ENCODE measurements at places on chromosomes 1 and 21.
A peak's percentile ranks its signal among the peaks of the same experiment; 100 is the strongest.

DNA sequence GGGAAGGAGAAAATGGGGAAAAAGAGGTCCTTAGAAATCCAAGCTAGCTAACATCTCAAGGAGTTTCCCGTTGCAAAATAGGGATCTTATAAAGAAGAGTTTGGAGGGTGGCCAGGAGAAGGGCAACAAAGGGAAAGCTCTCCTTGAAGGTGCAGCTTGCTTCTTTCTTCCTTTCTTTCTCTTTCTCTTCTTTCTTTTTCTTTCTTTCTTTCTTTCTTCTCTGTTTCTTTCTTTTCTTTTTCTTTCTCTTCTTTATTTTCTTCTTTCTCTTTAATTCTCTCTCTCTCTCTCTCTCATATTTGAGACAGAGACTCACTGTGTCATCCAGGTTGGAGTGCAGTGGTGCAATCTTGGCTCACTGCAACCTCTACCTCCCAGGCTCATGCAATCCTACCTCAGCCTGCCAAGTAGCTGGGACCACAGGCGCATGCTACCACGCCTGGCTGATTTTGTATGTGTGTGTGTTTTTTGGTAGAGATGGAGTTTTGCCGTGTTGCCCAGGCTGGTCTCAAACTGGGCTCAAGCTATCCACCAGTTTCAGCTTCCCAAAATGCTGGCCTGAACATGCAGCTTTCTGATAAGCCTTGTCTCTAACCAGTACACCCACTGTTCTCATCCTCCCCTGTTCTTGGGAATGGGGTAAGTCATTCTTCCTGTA is 44.4 kb downstream of the RNF11 start:
- no peak for ATAC-seq

- no peak for ATAC-seq
These were observed 158.4 kb downstream of the ACTL8 start for GRCh38 chr1:17913326-17914115.

GRCh38 chr1:113947388-113948107 is 18.4 kb downstream of the HIPK1 start:
- ATAC-seq: peak; percentile 25

DNA sequence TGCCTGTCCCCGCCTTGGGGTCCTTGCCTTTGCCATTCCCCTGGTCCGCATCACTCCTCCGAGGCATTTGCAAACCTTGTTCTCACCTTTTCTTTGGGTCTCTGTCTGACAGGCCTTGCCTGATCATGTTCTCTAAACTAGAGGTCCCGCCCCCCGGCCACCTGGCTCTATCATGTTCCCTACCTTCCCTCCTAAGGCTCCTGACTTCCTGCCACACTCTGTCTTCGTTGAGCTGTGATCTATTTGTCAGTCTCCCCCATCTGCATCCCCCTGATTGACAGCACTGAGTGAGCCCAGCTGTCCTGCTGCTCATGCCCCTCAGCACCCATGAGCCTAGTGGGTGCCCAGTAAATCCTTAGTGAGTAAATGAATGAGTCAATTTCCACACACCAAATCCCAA is 22.8 kb downstream of the ERG start:
- no peak for ATAC-seq

DNA sequence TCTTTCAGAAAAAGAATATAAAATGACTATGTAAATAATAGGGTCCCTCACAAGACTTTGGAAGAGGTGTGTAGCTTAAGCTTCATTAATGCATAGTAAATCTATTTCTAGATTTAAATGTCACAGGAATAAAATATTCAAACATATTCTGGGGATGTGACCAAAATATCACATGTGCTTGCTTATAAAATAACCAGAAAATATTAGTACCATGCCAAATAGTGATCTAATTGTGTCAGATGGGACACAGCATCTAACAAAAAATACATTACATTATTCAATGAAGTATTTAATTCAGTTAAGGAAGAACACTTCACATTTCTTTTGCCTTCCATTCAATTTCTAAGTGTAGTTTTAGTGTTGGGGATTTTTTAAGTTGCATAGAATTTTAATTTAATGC is 179.5 kb downstream of the LRRC40 start:
- no peak for ATAC-seq

DNA sequence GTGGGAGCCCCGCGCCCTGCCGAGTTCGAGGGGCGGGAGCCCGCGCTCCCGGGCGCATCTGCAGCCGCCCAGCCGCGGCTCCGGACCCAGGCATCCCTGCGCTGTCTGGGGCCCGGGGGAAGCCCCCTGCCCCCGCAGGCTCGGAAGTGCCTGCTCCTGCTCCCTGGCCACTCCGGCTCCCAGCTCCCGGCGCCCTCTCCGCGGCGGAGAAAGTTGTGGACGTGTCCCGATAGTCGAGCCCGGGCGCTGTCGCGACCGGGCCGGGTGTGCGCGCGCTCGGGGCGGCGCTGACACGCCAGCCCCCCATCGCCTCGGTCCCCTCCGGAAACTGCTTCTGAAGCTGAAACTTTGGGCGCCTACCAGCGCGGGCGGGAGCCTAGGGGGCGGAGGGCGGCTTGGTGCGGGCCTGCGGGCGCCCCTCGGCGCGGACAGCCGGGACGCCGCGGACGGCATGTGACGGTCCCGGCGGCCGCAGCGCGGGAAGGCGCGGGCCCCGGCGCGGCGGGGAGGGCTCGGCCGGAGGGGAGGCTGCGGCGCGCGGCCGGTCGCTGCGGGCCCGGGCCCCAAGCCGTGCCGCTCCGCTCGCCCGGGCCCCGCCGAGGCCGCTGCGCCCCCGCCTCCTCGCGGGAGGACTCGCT is 515 bp downstream of the MAN1C1 start:
- ATAC-seq: no peak

DNA sequence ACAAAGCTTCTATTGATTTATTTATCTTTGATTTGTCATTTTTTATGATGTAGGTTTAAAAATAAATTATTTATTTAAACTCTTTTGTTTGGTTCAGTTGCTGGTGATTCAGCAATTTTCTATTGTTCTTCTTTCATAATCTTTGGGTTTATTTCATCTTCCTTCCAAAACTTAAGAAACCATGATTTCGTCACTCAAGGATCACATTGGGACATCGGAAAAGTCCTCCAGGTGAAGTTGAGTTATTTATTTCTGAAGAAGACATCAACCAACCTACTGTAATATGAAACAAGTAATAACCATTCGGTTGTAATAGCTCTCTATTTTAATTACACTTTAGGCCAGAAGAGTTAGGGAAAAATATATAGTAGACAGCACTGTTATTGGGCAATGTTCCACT is 23.0 kb upstream of the WLS start:
- no peak for ATAC-seq

DNA sequence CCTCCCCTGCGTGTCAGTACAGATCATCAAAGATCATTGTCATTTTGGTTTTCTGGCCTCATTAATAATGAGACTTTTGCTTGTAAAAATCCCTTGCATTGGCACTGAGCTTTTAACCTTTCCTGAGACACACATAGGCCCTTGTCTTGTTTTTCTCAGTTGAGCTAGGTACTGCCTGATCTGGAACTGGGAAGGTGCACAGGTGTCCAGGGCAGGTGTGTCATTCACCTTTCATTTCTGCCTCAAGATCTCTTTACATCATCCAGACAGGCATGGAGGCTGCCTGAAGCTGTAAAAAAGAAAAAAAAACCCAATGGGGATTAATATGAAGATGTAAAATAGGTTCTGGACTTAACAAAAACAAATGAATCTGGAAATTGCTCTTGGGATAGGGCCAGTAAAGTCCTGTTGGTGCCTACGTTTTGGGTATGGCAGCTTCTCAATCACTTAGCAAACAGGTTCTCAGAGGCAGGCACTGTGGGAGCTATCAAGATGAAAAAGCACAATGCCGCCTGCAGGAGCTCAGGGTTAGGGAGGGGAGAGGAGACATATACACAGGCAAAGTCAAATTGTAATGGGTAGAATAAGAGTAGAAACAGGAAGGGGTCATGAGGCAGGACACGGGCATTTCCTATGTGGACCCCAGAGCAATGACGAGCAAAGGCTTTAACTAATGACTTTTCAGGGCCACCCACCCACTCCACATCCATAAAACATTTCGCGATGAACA is 1.0 kb upstream of the KCNC4 start:
- ATAC-seq: no peak

GRCh38 chr1:46444466-46444865 is 45.2 kb upstream of the DMBX1 start:
- no peak for ATAC-seq

- no peak for ATAC-seq
These were observed 35.4 kb downstream of the CRB1 start for GRCh38 chr1:197303463-197303862.

GRCh38 chr21:39153842-39154241 is 29.4 kb downstream of the PSMG1 start:
- no peak for ATAC-seq

DNA sequence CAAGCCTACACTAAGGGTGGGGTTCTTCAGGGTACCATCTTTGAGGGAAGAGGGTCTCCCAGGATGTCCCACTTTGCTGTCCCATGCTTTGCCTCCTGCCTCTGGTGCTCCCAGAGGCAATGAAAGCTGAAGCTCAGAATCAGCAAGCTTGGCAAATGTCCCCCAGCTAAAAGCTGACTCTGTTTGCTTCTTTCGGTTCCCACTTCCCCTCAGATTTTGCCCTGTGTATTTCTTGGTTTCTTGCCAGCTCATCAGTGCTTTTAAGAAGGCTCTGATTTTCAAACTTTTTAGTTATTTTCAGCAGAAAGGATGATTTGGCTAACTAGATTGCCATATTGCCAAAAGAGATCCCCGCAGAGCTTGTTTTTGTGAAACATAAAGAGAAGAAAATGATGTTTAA is 33.1 kb upstream of the COG2 start:
- ATAC-seq: no peak

DNA sequence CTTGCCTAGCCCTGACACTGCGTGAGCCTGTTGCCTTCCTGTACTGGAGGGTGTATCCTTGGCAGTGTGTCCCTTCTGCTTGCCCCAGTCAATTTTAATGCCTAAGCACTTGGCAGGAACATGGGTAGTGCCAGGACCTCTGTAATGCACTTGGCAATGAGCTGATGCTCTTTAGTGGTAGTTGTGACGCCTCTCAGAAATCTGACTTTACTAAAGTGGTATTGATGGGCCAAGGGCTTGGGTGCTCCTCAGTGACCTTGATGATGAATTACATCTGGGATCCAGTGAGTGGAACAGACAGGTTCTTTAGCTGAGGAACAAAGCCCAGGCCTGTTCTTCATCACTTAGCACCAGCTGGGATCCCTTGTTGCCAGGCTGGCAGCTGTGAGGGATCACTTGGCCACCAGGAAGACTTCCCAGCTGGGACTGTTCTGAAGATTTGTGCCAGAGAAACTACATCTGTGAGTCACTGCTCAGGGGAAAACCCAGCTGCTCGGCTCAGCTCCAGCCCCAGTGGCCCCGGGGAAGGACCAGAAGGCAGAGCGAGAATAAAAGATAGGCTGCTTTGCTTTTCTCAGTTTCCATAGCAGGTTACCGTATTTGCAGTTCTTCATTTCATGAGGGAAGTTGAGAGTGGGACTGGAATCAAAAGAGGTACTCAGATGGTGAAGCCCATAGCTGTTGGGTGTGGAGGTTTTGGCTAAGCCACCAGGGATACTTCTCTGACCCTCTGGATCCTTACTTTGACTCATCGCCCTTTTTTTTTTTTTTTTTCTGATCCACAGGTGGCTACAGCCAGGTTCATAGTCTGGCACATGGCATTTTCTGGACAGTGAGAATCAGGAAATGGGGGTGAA is 28.5 kb upstream of the KCNA2 start:
- ATAC-seq: peak; percentile 73

GRCh38 chr1:59195151-59195550 is 101.7 kb upstream of the FGGY start:
- ATAC-seq: no peak

DNA sequence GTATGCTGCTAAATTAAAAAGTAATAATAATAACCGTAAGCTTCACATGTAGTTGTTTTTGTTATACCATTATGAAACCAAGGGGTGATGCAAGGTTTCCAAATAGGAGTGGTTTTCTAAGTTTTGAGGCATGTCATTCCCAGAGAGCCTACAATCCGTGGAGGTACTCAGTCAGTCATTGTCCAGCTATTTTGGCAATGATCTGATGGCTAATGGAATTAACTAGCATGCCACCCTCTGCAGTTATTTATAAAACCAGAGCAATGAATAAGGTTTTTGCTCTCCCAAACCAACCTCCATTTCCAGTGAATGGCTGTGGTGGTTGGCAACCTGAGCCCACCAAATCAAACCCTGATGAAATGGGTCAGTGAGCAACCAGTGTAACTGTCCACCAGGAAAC is 106.4 kb downstream of the TBX15 start:
- ATAC-seq: no peak

GRCh38 chr1:172269644-172270043 is 150.8 kb upstream of the C1orf105 start:
- no peak for ATAC-seq

DNA sequence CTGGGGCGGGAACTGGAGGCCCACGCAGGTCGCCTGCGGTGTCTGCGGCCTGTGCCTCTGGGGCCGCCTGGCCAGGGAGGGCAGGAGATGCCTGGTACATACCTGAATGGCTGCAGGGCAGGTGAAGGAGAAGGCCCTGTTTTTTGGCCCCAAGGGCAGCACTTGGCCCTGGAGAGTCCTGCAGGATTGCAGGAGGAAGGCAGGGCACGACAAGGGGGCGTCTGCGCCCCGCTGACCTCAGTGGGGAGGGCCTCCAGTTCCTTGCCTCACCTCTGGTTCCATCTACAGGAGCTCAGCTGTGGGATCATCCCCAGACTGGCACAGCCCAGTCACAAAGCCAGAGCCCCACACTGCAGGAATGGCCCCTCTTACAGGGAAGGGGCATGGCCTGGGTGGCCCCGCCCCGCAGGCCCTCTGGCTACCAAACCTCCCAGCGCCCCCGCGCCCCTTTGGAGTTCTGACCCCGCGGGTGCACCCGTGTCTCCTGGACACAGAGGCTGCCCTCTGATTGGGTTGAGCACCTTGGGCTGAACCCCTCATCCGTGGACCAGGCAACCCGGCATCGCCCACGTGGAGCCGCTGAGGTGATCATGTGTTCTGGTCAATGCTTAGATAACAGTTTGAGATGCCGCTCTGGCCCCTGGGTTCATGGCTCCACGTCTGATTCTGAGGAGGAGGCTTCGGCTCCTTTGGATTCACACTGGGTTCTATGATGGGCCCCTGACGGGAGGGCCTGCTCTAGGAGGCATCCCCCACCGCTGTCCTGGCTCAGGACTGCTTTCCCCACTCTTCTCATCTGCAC is 1.3 kb upstream of the PEX10 start:
- no peak for ATAC-seq

DNA sequence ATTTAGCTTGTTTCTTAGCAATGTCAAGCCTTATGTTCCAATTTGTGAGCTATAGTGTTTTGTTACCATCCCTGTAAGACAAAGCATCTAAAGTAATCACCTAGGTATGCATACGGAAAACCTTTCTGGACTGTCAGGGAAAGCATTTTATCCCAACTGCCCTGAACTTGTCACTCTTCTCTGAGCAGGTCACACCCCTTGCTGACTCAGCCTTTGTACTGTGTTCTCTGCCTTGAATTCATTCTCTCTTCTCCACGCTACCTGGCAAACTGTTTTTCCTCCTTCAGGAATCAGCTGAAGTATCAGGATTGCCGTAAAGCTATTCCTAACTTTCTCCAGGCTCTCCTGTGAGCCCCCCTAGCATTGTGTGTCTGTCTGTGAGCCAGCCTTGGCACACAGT is 54.2 kb downstream of the PBX1 start:
- ATAC-seq: no peak

DNA sequence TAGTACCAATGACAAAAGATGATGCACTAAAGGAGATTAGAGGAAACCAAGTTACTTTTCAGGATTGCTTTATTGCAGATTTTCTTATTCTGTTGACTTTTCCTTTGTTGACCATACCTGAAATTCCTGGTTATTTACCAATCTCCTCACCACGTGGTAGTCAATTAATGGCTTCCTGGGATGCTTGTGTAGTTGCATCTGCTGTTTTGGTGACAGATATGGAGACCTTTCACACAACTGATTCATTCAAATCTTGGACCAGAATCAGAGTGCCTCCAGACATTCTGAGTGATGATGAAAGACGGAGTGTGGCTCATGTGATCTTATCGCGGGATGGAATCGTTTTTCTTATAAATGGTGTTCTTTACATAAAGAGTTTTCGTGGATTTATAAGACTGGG is 91.3 kb downstream of the CATSPERE start:
- no peak for ATAC-seq

Measured in activated T-helper 17 cell treated with anti-CD3 and anti-CD28 coated beads, Interleukin-2, amount 50 U/mL, for 72 hours (primary cell).